Panc1 (cell line): ENCODE measurements at places on chromosomes 11 and 22.
A peak's percentile ranks its signal among the peaks of the same experiment; 100 is the strongest.

GRCh38 chr22:35963237-35963810, 65.3 kb downstream of the RBFOX2 start:
- DNase-seq, result no peak

DNA sequence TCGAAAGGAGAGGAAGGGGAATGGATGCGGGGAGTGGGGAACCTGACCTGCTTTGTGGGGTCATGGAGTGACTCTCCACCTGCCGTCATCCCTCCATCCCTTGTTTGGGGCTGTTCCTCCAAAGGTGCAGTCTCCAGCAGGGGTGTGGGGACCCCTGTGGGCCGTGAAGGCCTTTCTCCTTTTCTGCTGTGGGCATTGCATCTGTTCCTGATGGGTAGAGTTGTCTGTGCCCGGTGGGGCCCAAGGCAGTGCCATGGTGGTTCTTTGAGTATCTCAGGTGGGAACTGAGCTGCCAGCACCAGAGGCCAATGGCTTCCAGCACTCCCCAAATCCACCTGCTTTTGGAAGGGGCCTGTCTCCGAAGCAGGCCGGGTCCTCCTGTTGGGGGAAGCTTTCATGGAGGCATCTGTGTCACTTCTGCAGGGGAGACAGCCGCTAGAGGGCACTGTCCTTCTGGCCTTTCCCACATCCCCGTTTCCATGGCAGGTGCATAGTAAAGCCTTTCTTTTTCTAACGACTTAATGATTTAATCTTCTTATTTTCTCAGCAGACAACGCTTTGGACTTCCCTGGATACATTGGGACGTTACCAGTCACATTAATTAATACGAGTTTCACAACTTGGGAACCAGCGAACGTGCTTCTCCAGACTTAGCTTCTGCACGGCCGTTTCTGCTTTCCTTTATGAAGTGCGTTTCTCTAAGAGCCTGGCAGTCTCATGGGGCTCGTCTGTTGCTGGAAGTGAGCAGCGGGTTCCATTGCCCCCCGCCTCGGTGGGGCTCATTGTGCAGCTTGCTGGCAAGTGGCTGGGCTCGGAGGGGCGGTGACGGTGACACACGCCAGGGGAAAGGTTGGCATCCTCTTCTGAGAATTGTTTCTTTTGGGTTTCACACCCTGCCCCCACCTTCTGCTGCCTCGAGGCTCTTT, 57.1 kb downstream of the PARVB start:
- DNase-seq, result peak; percentile 43

DNA sequence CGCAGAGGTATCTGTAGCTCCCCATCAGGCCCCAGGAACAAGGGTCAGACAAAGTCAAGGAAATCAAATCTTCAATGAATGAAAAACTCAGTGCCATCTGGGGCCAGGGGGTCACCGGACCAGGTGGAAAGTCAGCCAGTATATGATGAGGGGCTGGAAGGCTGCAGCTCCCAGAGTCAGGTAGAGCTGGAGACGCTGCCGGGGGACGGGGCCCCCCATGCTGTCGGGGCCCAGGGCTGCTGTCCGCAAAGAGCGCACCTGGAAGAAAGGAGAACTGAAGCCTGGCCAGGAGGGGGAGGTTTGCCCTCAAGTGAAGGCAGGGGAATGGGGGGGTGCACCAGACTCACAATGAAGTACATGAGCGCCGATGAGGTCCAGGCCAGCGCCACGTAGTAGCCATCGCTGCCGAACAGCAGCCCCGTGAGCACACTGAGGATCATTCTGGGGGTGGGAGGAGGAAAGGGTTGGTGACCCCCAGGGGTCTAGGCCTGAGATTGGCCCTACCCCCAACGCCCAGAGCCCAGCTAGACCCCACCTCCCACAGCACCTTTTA, 4.3 kb downstream of the YIF1A start:
- DNase-seq, result no peak

DNA sequence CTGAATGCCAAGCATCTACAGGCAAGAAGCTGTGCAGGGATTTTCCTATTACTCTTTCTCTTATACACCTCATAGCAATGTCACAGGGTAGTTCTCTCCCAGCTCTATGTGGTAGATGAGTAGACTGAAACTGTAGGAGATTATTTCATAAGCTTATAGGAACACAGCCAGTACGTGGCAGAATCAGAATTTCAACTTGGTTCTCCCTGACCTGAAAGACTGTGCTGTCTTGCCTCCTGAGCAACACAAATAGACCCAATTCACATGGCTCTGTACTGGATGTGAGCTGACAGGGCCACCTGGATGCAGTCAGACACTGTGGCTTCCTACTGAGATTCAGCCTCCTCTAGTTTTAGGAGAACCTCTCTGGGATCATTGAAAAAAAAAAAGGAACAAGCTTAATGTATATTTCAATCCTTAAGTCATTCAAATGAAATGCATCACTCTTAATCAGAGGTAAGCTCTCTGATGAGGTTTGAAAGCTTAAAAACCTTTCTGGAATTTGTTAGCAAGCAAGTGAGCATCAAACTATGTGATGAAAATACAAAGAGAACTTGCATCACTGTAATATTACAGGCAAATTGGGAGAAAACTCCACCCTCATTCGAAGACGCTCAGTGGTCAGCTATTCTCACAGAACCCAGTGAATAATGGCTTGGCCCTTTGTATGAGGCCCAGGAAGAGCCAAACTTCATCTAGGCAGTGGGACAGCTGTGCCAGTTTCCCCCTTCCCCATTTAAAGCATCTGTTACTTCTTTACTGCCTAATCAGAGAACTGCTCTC, 1039.3 kb downstream of the NTM start:
- no peak for DNase-seq

- DNase-seq, result no peak
Measured at GRCh38 chr11:117826190-117826570, 1.6 kb upstream of the FXYD2 start.

DNA sequence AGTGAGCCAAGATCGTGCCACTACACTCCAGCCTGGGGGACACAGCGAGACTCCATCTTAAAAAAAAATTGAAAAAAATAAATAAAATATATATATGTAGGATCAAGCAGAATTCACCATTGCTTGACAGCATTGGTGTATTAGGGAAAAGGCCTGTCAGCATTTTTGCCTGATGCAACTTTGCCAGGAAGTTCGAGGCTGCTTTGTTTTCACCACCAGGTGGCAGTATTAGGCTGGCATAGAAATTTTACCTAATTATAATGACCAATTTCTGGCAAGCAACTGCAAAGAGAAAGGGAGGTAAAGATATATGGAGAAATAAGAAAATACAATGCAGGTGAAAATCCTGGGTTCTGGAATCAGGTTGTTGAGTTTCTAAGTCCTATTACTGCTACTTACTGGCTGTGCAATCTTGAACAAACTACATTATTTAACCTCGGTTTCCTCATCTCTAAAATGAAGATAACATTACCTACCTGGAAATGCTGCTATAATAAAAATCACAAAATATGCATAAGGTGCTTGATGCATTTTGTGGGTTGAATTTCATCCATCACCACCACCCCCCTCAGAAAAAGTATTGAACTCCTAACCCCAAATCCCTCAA, 24.7 kb downstream of the LAYN start:
- peak; percentile 80 for DNase-seq

DNA sequence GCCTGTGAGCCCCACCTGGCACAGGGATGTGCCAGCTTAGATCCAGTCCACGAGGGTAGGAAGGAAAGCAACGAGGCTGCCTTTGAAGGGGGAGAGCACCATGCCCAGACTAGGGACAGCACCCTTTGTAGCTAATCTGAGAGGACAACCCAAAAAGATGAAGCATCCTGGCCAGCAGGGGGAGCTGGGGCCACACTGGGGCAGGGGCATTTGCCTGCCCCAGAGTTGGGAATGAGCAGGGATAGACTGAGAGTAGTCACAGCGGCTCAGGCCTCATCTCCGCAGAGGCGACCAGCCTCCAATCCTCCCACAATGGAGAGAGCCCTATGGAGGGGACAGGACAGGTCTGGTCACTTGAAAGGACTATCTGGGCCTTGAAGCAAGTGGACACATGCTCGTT, 16.4 kb downstream of the LMO1 start:
- no peak for DNase-seq

GRCh38 chr11:2213890-2214526, 42.4 kb upstream of the TH start:
- no peak for DNase-seq

DNA sequence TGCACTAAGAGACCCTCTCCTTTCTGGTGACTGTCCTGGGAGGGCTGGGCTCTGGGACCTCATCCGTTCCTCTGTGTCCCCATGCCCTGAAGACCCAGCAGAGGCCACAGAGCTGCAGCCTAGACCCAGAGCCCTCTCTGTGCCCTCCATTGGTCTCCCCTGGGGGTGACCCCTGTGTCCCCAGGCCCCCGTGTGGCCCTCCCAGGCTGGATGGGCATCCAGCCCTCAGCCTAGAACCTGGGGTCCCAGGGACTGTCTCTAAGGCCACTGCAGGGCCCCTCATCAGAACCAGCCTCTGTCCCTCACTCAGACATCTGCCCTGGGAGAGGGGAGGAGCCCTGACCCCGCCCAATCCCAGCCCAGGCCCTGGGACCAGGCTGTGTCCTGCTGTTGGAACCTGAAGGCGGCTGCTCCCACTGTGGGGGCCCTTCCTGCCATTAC, 5.7 kb downstream of the IGLL1 start:
- DNase-seq, result no peak

- DNase-seq, result no peak
Measured at GRCh38 chr11:120571476-120571875, 59.9 kb downstream of the GRIK4 start.

DNA sequence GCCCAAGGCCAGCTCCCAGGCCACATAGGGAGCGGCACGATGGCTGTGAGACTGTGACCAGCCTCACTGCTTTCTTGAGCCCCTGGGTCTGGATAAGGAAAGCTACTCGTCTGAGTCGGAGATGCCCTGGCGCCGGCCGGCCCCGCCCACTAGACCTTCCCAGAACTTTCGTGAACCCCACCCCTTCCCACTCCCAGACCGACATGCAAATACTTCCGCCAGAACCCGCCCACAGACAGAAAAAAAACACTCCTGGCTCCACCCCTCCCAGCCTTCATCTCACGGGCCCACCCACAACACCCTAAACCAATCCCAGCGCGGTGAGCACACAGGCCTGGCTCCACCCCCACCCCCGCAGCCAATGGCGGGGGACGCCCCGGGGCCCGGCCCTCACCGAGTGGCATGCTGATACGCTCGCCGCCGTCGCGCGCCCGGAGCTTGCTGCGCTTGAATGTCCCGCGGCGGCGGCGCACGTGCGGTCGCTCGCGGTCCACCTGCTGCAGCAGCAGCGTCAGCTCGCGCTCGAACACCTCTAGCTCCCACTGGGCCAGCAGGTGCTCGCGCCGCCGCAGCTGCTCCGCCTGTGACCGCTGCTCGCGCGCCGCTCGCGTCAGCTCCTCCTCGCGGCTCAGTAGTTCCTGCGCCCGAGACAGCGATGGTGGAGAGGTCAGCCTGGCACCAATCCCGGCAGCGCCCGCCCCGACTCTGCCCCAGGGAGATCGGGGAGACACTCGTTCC, 7.0 kb downstream of the MAP3K11 start:
- no peak for DNase-seq

DNA sequence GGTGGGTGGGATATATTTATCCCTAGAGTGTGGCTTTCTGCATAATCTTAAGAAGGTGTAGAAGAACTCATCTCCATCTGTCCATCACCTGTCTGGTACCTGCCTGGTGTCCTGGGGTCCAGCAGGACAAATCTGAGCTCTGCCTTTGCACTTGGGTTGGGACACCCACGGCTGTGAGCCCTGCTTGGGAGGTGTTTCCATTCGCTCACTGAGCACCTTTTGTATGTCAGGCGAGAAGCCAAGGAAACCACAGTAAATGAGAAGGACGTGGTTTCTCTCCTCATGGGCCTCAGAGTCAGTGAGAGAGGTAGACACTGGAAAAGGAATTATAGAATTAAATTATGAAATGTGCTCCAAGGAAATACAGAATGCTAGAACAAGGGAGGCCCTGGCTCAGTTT, 555.9 kb downstream of the MIAT start:
- no peak for DNase-seq

- no peak for DNase-seq
Measured at GRCh38 chr22:42865536-42865935, 8.5 kb upstream of the ARFGAP3 start.

DNA sequence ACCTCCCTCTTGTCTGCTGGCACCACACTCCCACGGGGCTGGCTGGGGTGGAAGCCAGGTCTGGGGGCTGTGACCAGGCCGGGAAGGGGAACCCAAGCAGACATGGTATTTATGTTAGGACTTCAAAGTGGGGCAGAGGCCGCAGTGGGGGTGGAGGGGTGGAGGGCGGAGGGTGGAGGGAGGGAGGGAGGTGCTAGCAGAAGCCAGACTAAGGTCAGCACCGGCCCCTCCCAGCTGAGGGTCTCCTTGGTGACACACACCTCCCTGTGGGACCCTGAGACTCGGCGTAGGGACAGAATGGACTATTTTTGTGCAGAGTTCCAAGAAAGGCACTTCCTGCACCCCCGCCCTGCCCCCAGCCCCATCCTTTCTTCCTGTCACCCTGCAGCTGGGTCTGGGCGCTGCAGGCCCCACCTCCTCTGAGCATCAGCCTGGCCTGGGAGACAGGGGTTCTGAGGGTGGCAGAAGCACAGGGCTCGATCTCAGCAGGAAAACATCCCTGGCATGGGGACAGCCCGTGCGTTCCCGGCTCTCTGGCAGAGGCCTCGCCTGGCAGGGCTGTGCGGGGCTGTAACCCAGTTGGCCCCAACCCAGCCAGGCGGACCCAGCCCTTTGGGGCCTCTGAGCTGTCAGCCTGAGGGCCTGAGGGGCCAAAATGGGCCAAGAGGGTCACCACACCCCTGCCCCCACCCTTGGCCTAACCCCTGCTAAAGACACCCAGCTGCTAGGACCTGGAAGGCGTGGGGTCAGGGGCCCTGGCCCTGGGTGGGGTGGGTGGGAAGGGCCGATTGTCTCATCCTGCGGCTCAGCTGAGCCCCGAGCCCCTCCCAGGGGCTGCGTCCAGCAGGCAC, 9.6 kb upstream of the CD248 start:
- DNase-seq, result no peak

DNA sequence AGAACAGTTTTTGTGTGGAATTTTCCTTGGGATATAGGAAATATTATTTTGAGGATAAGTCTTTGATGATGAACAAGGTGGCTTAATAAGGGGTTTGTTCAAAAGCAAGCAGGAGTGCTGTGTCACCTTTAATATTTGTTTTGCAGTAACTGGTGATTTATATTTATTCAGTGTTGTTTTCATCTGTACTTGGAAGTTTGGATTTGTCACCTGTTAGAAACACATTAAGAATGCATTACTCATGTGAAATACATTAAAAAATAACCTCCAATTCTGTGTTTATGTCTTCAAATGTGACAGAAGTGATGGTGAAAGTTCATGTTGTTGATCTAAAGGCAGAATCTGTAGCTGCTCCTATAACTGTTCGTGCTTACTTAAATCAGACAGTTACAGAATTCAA, 70.5 kb downstream of the DKK3 start:
- DNase-seq, result peak; percentile 77

- DNase-seq, result no peak
Measured at GRCh38 chr11:86559311-86559945, 113.0 kb downstream of the ME3 start.

- DNase-seq, result no peak
Measured at GRCh38 chr11:106471276-106471675, 393.8 kb downstream of the AASDHPPT start.

DNA sequence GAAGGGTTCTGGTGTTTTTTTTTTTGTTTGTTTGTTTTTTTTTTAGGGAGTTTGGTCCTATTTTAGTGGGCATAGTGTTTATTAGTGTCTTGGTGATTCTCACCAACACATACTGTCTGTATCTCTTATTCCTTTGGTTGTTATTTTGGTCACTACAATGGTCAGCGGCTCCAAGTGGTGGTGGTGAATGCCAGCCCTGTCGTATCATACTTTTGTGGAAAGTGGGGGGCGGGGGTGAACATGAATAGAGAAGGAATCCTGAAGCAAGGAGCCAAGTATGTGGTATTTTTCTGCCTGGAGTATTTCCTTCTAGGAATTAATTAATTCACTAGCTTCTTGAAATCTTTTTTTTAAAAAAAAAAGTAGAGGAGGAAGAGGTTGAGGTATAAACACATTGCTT, 79.6 kb downstream of the GRK3 start:
- DNase-seq, result no peak
